ENCODE measurements at places on chromosomes 7 and 10.

DNA sequence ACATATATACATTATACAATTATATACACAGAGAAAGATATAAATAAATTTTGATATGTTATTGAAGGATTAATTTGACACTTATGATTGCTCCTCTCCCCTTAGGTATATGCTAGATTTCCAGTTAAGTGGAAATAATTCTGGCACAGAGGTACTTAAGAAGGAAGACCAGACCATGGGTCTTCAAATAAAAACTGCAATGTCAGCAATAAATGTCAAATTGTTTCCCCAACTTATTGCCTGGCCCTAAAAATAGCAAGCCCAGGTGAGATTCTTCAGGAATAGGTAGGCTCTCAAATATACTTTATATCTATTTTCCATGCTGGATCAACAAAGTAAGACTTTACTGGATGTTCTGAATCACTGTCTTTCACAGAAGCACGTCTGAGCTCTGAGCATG lies 551.3 kb upstream of the STEAP1 start:
- DNase-seq = no peak

DNA sequence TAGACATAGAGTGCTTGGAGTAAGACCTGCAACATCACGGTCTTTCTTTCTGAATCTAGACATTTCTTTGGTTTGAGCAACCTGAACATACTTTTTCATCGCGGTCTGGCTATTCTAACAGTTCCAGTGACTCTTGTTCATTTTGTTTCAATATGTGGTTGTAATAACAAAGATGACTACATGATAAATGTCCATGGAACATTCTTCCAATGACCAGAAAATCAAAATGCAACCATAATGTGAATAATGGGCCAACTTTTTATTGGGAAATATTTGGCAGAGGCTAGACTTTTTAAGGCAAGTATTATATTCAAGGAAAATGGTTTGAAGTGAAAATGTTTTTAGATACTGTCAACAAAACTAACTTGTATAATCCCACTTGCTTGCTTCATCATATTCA lies 282.5 kb downstream of the INHBA start:
- DNase-seq = no peak

DNA sequence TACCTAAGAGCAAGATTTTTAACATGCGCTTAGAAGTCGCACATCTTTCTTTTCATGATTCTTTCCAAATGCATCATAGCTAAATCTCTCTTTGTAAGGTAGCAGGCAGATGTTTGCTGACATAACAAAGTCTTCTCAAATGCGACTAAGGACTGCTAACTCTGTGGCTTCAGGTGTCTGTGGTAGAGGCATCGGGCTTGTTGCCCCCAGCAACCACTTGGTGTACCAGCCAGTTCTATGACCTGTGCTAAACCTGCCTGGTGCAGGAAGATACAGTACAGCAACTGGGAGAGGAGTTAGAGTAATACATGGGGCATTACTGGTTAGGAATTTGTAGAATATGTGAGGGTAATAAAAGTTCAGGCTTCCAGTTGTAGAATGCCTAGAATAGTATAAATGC lies 654.1 kb downstream of the NRG3 start:
- no peak for DNase-seq

DNA sequence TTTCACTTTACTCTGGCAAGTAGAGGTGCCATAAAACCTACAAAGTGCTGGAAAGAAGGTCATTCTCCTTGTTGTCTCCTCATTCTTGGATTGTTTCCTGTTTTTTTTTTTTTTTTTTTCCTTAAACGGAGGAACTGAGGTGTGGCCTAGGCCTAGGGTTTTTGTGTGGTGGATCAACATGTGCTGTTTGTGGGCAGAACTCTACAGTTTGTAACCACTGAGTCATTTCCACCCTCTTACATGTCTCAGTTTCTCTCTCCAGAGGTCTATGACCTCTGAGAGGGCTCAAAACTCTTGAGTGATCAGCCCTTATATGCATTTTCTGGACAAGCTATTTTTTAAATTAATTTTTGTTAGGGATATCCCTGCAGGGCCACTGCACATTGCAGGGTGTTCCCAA lies 296.0 kb downstream of the PPP1R3A start:
- DNase-seq = no peak

- no peak for DNase-seq
Observed at GRCh38 chr7:143369678-143370651, 7.5 kb upstream of the FAM131B start.

- DNase-seq = no peak
Observed at GRCh38 chr7:25005658-25006057, 25.7 kb upstream of the OSBPL3 start.

DNA sequence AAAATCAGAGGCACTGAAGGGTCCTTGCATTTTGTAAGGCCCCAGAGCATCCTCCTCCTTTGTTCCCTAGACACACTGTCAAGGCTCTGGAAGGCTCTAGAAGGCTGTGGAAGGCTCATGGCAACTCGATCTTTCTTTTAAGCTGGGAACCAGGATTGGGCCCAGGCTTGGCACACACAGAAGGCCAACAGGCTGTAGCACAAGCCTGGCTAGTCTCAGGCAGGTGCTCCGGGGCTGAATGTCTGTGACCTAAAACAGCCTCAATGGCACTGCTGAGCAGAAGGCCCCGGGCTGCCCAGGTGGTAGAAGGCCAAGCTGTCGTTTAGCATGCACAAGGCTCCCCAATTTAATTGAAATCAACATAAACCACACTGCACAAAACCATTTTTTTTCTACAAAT lies 55.7 kb downstream of the PRKAG2 start:
- no peak for DNase-seq

DNA sequence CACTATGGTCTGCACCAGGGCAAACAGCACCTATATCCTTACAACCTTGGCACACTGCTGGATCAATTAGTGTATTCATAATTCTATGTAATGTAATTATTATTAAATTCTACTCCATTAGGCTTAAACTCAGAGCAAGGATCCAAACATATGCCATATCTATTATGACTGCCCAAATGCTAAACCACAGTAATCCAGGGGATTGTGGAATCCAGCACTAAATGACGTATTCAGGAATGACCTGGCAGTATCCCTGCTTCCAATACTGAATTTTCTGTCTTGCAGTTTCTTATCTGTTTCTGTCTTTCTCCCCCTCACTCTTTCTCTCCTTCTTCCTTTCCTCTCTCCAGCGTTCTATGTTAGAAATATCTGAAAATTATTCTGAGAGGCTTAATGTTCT lies 16.5 kb upstream of the UBE2D1 start:
- DNase-seq = no peak

DNA sequence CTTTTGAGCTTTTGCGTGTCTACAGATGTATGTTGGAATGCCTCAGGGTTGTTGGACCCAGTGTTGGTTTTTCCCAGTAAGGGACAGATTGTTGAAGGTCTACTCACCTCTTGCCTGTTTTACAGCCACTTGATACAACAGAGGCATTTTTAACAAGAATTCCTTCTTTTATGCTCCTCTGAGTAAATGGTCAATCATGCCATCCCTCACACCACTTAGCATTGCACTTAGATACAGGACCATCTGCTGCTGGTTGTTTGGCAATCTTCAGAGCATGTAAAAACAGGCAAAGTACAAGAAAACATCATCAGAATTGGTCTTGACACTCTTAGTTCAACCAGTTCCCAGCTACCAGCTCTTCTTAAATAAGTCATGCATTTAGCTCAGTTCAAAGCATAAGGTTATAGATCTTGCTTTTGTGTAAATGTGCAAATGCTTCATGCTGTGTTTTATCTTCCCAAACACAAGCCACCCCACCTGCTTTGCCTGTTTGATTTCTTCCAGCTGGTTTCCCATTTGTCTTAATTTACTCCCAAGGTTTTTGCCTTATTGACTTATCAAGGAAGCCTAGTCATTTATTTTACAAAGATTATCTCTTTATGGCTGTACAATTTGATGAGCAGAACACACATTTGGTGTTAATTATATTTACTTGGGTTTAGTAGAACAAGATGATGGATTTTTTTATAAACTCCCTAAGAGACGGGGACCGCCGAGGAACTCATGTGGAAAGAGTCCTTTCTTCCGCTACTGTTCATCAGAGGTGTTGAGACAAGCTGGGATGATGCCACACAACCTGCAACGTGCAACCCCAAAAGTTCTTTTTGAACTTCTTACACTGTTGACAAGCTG lies 136.6 kb downstream of the AHR start:
- DNase-seq = no peak

GRCh38 chr7:69659983-69660382 lies 61.7 kb downstream of the AUTS2 start:
- no peak for DNase-seq

DNA sequence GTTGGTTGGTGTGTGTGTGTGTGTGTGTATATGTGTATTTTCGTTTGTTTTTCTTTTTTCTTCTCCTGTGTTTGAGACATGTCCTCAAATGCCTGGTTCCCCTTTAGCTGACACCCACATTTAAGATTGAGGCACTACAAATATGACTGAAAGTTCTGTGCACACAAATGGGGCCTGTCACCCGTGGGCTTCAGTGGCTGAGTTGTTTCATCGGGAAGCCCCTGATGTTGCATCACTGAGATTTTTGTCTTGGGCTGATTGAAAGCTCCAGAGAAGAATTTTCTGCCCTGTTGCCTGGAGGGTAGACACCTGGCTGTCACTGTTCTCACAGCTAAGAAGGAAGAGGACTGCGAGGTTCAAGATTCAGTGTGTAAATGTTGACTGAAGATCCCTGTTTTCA lies 283.8 kb upstream of the C7orf33 start:
- DNase-seq = no peak

- DNase-seq = no peak
Observed at GRCh38 chr7:7504910-7505704, 30.6 kb downstream of the COL28A1 start.

- DNase-seq = no peak
Observed at GRCh38 chr7:38181111-38181510, 3.1 kb downstream of the STARD3NL start.

GRCh38 chr7:17530741-17531421 lies 232.4 kb downstream of the AHR start:
- peak; percentile 16 for DNase-seq

DNA sequence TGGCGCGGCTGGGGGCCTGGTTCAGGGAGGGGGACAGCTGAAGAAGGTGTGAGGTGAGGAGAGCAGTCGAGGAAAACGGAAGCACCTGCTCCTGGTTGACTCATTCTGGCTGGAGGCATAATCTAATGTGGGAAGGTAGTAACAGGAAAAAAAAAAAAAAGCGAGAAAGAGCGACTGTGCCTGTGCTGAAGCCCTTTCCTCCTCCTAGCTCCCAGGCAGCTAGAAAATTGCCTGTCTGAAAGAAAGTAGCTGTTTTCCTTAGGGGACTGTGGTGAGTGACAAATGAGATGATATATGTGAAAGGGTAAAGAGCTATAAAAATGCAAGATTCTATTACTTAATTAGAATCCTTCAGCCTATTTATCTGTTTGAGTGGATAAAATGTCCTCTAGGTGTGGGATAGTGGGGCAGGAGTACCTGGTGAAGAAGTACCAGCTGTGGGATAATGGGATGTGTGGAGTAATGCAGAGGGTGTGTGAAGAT lies 4.9 kb upstream of the MEST start:
- no peak for DNase-seq

DNA sequence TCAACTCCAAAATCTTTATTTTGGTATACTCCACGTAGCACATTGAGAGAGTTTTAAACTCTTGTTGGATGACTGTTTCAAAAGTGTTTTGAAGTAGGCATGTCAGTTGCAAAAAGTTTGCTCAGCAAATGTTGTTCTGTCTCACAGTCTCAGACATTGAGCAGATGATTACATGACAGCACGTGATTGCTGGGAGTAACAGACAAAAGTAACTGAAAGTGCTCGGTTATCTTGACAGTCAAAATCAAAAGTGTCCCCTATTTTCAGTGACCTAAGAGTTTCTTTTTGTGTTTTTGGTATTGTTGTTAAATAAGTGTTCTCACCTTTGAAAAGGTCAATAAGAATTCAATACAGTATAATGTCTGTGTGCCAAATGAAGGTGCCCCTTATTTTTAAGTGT lies 84.3 kb downstream of the CFTR start:
- DNase-seq = no peak

DNA sequence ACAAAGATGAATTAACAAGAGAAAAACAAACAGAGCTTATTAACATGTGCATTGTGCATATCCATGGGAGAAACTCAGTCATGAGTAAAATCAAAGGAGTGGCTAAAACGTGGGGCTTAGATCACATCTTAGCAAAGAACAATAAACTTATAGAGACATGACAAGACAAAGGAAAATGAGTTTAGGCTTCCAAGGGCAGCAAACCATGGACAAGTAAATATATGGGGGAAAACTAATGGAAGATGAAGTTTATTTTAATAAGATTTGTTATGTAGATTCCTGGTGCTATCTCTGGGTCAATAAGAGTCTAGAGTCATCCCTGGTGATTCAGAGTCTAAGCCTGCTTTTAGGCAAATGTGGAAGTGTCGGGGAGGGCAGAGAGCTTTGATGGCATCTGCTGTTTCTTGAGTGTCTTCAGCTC lies 87.2 kb upstream of the PLPP4 start:
- no peak for DNase-seq

GRCh38 chr7:158802535-158803366 lies 26.6 kb downstream of the ESYT2 start:
- DNase-seq = peak; percentile 52

- DNase-seq = no peak
Observed at GRCh38 chr7:28349637-28350036, 62.7 kb upstream of the CREB5 start.

GRCh38 chr10:64363687-64364086 lies 842.5 kb downstream of the REEP3 start:
- DNase-seq = no peak

- DNase-seq = no peak
Observed at GRCh38 chr10:58027426-58027825, 240.3 kb downstream of the IPMK start.

GRCh38 chr10:80542652-80543318 lies 5.1 kb downstream of the SH2D4B start:
- no peak for DNase-seq

DNA sequence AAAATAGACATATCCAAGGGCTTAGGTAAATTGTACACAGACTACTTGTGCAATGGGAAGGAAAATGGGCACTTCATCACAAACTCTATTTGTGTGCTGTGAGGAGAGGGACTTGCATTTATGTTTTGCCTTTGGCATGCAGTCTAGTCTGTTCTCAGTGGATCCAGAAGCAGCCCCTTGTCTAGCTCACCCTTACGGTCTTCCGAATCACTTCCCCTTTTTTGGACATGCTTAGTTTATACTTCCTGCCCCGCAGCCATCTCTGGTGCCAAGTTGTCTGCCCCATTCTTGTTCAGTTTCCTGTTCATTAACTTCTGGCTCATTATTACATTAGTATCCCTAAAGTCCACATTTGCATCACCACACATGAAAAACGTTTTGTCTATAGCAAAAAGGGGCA lies 161.6 kb downstream of the NRCAM start:
- no peak for DNase-seq

DNA sequence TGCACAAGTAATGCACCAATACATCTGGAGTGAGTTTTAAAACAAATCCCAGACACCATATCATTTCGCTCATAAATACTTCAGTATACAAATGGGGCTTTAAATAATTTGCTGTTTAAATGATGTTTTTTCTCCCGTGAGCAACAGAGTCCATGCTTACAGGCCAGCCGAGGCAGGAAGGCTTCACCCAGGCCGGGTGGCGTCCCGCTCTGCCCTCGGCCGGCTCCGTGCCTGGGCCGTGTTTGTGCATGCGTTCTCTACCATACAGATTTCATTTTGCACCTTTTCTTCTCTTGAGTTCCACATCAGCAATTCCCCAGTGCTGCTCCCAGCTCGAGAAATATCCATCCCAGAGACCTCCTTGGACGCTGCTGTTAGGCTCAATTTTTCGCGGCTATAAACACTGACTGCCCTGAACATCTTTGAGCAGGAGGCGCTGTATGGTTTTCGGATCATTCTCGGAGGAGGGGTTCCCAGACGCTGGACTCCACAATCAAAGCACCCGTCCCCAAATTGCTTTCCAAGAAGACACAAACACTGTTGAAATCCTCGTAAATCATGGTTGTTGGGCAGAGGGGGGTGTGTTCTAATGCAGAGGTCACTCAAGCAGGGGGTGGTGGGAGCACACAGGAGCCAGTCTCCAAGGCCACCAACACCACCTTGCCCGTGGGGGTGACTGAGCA lies 91.6 kb downstream of the MICALL2 start:
- DNase-seq = no peak

All from SW480 (cell line).